Fibroblast of the aortic adventitia (primary cell): ENCODE measurements at places on chromosomes 2 and 18.

- DNase-seq, result no peak
These were observed 652 bp downstream of the NEU4 start for GRCh38 chr2:241809383-241810306.

GRCh38 chr2:205193125-205193835 lies 489.0 kb upstream of the NRP2 start:
- no peak for DNase-seq

DNA sequence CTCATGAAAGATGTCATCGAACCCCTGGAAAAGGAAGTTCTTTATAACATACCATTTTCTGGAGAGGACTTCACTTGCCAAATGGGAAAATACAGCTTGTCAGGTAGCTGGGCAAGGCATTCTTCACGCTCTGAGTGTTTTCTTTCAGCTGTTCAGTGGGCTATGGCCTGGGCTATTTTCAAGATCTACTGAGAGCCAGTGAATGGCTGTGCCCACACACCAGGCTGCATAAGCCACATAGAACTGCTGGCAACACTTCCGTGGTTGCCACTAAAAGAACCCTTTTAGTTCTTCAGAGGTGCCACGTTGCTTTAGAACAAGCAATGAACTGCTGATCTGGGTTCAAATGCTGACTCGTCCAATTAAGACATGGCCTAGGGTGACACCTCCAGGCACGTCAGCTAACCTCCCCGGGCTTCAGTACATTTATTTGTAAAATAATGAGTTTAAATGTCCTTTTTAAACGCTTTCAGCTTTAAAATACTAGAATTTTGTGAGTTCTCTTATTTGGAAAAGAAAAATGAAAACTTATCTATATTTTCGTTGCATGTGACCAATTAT lies 36.6 kb upstream of the GORASP2 start:
- no peak for DNase-seq

DNA sequence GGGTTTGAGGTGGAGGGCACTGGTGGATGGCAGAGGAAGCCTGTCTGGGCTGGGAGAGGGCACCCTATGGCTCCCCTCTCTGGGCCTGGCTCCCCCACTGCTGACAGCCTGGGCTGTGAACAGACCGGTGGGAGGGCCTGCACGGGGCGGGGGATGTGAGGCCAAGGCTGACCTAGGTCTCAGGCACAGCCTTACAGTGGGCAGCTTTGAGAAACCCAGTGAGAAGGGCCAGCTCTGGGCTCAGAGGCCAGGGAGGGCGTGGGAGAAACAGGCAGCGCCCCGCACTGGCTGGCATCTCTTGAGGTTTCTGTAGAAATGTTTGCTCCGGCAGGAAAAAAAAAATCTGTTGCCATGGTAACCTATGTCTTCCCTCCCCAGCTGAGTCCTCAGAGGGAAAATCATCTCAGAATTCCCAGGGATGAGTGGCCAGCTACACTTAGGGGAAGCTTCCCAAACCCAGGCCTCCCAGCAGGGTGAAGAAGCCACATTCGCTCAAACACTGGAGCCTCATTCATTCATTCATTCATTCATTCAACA lies 71.7 kb upstream of the TAF1B start:
- peak; percentile 76 for DNase-seq

DNA sequence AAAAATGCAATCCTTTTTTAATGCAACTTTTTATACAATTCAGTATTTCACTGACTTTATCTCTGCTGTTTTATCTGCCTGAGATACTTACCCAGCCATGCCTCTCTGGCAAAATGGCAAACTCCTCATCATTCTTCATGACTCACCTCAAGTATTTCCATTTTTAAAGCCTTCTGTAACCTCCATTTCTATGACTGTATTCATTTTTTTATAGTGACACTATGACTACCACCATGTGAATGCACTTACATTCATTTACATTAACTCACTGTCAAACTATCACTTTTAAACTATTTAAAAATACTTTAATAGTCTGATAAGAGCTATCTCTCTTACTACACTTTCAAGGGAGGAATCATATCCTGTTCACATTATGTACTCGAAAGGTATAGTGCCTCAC lies 99.4 kb upstream of the SCN7A start:
- DNase-seq, result peak; percentile 79

- DNase-seq, result no peak
These were observed 652.6 kb downstream of the BCL11A start for GRCh38 chr2:59900728-59901452.

DNA sequence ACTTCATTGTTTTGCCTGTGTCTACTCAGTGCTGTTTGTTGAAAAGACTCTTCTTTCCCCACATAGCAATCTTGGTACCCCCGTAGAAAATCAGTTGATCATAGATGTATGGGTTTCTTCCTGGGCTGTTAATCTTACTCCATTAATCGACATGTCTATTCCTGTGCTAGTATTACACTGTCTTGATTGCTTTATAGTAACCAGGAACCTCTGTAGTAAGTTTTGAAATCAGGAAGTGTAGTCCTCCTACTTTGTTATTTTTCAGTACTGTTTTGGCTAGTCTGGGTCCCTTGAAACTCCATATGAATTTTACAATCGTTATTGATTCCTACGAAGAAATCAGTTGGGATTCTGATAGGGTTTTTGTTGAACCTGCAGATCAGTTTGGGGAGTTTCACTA lies 78.8 kb upstream of the FAM136A start:
- no peak for DNase-seq

GRCh38 chr2:21288299-21288698 lies 164.5 kb downstream of the TDRD15 start:
- no peak for DNase-seq

- DNase-seq, result no peak
These were observed 7.1 kb upstream of the WNT10A start for GRCh38 chr2:218873359-218874194.

- DNase-seq, result no peak
These were observed 123.1 kb upstream of the NCKAP5 start for GRCh38 chr2:133691336-133691735.

DNA sequence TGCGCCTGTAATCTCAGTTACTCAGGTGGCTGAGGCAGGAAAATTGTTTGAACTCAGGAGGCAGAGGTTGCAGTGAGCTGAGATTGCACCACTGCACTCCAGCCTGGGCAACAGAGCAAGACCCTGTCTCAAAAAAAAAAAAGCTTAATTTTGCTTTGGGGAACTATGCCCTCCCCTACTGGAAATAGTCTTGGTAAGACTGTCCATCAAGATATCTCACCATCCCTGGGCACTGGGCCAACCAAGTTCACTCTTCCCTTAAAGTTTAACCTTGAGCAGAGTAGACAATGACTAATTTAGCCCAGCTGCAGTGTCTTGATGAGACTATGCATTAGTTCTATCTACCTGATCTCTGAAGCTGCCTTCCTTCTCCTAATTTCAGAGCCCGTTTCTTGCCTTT lies 44.7 kb downstream of the ASXL2 start:
- DNase-seq, result no peak

GRCh38 chr2:24914713-24915112 lies 5.3 kb downstream of the ADCY3 start:
- no peak for DNase-seq

GRCh38 chr2:134846213-134846612 lies 7.8 kb downstream of the ACMSD start:
- no peak for DNase-seq

DNA sequence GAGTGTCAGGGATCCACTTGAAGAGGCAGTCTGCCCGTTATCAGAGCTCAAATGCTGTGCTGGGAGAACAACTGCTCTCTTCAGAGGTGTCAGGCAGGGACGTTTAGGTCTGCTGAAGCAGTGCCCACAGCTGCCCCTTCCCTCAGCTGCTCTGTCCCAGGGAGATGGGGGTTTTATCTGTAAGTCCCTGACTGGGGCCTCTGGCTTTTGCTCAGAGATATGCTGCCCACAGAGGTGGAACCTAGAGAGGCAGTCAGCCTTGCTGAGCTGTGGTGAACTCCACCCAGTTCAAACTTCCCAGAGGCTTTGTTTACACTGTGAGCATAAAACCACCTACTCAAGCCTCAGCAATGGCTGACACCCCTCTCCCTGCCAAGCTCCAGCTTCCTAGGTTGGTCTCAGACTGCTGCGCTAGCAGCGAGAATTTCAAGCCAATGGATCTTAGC lies 38.1 kb downstream of the PLEK start:
- DNase-seq, result no peak

GRCh38 chr2:133839677-133840076 lies 271.4 kb upstream of the NCKAP5 start:
- DNase-seq, result no peak

DNA sequence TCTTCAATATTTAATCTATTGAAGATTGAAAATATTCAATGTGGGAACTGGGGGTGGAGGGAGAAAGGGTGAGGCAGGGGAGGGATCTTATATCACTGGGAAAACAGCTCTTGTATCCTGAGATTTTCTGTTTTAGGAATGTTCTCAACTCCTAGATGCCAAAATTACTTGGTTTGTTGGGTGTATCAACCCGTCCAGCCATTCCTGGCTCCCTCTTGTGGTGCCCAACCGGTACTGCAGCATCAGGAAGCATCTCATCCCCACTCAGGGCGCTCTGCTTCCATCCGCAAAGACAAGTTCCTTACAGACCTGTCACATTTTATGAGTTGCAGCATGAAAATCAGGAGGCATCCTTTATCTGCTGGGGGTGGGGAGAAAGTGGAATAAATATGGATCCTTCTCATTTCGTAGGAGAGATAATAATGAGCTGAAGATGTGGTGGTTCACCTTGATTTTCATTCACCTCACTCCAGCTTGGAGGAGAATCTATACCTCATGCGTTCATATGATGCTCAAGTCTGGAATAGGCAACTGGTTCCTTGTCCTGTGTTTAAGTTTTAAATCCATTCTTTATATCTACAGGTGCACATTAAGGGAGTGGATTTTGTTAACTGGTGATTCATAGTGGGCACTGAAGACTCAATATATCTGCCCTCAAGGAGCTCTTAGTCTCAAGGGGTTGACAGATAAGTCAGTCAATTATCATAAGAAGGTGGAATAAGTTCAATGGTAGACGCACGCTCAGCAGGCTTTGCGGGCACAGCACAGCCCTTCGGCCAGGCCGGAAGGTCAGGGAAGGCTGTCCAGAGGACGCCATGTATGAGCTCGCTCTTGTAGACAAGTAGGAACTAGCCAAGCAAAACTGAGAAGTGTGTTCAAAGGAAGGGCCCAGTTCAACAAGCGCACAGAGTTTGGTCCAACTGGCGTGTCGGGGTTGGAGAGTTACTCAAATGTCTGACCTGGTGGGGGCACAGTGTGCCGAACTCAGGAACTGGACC lies 127.3 kb downstream of the RNF144A start:
- DNase-seq, result peak; percentile 75

- no peak for DNase-seq
These were observed 41.7 kb downstream of the POLR1A start for GRCh38 chr2:86064006-86064405.

DNA sequence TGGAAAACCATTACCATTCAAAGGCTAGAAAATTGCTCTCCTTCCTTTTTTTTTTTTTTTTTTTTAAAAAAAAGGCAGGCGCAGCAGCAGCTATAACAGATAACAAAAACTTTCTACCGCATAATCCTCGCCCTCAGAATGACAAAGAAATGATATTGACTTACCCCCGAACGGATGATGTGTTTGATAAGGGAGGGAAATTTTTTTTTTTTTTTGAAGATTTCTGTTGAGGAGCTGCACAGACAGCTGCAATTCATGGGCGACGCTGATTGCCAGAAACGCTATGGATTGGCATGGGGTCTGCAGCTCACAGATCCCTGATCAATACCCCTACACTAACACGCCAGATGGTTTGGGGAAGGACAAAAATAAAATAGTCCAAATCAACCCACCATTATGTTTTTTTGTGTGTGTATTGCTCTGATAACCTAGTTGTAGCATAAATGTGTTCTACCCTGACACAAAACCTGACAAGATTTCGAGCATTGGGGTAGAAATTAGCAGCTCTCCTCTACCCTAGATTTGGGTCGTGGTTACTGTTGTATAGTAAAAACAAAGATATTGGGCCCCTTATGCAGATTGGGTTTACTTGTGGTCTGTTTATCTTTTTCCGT lies 3.6 kb upstream of the ONECUT2 start:
- DNase-seq, result no peak

DNA sequence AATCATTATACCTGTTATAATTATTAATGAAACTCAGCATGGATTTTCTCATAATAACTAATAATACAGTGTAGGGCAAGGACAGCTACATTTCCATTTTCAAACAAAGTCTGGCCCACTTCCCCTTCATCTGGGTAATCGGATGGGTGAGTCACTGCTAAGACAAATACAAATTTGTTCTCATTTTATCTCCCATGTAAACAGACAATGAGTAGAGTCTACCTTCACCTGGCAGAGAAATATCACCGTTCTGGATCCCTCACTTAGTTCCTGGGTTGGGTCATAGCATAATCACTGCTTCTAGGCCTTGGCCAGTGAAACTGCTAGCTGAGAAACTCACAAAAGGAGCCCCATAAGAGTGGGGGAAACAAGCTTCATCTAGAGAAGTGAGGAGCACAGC lies 9.2 kb downstream of the CNTNAP5 start:
- DNase-seq, result no peak

DNA sequence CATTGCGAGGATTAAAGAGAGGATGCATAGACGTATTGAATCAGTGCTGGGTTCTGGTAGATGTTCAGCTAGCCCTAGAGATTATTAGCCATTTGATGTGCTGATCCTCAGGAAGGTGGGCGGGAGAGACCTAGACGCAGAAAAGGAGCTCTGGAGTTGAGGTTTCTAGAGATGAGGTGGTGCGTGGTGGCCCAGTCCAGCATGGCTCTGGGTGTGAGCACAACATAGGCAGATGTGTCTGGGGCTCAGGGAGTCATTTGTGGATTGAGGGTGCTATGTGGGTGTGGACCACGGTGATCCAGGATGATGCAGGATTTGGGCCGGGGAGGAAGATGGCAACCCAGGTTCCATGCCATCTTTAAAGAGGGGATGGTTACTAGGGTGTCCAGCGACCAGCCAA lies 102.1 kb downstream of the NEDD4L start:
- DNase-seq, result no peak

GRCh38 chr2:55567298-55567697 lies 47.8 kb downstream of the CFAP36 start:
- peak; percentile 6 for DNase-seq

GRCh38 chr2:42756966-42757513 lies 6.9 kb downstream of the OXER1 start:
- no peak for DNase-seq

DNA sequence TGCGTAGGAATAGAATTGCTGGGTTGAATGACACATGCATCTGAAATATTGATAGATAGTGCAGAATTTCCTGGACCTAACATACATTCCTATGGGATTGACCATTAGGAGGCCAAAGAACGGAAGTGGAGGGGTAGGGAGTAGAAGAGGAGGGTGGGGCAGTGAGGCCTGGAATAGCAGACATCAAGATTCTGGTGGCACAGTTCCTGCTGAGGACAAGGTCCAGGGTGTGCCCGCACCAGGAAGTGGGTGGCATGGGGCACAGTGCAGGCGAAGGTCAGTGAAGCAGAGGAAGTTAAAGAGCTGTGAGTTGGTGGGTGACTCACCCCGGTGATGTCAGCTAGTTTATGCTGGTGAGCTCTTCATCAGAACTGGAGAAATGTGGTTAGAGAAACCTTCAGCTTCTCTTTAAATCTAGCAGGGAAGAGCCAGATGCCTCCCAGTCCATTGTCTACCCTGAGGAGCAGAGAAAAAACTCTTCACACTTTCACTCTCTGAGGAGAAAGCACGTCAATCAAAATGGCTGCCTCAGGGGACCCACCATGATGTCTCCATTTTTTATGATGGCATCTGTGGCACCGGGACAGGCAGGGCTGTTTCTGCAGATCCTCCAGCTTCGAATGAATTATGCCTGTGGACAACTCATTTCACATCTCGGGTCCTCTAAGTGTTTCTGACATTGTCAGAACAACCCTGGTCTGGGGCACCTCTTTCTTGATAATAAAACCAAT lies 55.9 kb upstream of the CTLA4 start:
- peak; percentile 88 for DNase-seq
